ENCODE measurements at places on chromosomes 12 and 14.

- DNase-seq = peak; percentile 18
Measured at GRCh38 chr12:123533672-123534643, at the start of gene RILPL1. RILPL1 (minus strand) TSS chr12:123533719; CDS start chr12:123533482, 237 bp downstream.

- no peak for DNase-seq
Measured at GRCh38 chr12:53333845-53334244, 2.3 kb downstream of the SP7 start.

DNA sequence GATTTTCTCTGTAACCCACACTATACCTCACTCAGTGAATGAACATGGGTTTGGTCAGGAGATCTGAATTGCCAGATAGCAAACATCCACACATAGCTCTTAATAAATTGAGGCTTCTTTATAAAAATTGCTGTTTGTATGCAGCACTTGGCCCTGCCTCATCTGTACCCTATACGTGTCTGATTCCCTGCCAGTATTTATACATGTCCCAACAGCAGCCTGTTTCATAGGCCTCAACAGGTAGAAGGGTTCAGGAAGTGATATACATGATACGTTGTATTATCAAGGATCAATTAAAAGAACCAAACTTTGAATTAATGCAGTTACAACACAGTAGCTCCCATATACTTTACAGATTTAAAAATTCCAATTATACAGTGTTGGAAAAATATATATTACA is 32.3 kb downstream of the RASSF9 start:
- no peak for DNase-seq

- no peak for DNase-seq
Measured at GRCh38 chr14:69013943-69014782, 35.1 kb upstream of the ACTN1 start.

DNA sequence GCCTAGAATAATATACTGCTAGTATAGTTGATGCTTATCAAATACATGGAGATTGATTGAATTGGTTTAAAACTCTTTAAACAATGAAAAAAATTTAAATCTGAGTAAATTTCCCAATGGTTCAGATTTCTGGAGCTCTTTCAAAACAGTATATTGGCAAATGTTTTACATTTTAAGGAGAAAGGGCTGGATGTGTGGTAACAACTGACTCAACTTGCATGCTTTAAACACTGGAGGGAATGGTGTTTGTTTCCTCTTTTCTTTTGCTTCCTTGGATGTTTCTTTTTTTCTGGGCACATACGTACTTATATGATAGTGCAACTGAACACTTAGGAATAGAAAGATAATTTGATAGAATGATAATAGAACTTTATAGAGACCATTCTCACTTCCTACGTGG is 73.8 kb upstream of the RFX4 start:
- no peak for DNase-seq

- DNase-seq = no peak
Measured at GRCh38 chr12:87444039-87444438, 585.2 kb downstream of the C12orf50 start.

GRCh38 chr14:74858022-74858421 is 17.9 kb downstream of the PROX2 start:
- no peak for DNase-seq

DNA sequence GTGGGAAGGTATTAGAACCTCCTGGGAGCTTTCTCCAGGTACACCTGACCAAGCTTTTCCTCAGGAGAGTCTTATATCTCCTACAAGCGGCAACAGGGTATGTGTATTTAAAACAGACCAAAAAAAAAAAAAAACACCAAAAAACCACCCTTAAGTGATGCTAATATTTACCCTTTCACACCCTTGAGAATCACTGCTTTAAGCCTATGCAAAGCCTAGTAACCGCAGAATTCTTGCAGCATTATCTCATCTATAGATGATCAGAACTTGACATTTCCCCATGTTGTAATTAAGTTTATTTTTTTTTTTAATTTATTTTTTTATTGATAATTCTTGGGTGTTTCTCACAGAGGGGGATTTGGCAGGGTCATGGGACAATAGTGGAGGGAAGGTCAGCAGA is 19.3 kb downstream of the ZNF641 start:
- DNase-seq = no peak

- DNase-seq = no peak
Measured at GRCh38 chr14:58638231-58639197, 752 bp downstream of the DACT1 start.

DNA sequence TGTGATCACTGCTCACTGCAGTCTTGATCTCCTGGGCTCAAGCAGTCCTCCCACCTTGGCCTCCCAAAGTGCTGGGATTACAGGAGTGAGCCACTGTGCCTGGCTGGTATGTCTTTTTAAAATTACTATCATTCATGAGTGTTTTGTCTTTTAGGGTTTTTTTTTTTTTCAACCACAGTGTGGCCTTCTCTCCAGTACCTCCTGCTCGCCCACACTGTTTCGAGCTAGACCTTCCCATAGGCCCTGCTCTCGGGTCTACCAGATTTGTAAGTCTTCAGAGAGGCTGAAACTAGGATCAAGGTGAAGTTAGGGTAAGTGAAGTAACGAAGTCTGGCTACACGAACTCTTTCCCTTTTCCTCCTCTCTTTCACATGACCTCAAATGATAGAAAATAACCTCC is 1.5 kb downstream of the BIN2 start:
- no peak for DNase-seq

- no peak for DNase-seq
Measured at GRCh38 chr12:58310809-58311622, 369.6 kb downstream of the ATP23 start.

DNA sequence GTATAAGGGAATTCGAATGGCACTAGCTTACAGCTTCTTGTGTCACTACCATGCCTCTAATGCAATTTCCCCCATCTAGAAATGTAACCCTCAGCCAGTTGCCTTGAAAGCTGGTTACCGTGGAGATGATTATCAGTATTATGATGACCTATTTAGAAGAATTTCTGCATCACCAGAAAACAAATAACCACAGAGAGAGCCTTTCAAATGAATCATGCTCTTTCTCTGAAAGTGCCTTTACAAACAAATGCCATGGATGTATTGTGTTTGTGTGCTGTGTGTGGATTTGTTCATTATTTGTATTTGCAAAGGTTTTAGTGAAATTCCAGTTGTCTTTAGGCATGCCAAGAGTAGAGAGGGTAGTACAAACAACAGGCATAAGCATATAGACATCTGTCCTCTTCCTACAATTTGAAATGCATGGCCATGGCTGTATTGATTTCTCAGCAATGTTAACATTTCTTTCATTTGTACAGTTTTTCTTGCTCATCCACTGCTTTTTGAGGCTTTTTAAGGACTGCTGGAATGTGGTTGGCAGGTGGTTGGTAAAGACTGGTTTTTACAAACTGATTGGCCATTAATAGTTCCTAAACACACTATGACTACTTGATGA is 266.5 kb downstream of the PAWR start:
- no peak for DNase-seq

GRCh38 chr14:77142005-77142800 is 612 bp upstream of the ZDHHC22 start:
- no peak for DNase-seq

GRCh38 chr12:63150713-63151622 is at the start of gene AVPR1A:
AVPR1A (minus strand) TSS chr12:63151201; CDS start chr12:63150836, 365 bp downstream.
- DNase-seq = no peak

- no peak for DNase-seq
Measured at GRCh38 chr12:52440821-52441319, 6.7 kb upstream of the KRT75 start.

GRCh38 chr14:31122921-31123320 is 84.7 kb downstream of the HECTD1 start:
- DNase-seq = no peak

DNA sequence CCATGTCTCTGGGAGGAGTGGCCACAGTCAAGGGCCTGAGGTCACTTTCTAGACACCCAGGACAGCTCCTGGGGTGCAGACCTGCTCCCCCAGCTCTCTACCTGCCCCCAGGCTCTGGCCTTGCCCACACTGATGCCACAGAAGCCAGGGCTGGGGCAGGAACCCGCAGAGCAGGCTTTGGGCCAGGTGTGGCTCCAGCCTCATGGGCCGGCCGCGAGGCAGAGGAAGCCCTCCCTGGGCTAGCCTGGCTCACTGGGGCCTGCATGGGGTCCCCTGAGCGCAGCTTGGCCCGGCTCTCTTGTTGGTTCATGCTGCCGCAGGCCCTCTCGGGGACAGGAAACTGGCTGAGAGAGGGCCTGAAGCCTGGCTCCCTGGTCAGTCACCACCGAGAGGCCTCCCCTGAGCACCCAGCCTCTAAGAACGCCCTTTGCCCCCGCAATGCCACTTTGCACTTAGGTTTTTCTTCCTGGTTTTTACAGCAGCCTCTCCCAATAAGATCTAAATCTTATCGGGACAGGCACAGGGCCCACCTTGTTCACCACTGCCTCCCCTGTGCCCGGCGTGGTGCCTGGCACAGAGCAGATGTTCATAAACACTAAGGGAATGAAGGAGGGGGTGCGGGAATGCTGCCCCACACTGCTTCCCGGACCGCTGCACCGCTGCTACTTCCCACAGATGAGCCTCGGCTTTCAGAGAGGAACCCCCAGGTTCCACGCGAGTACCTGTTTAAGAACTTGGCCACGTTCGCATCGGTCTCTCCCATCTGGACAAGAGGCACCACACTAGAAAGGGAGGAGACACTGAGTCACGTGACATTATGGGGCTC is 14.7 kb downstream of the MMAB start:
- DNase-seq = no peak

- DNase-seq = no peak
Measured at GRCh38 chr14:44995770-44996294, 33.8 kb downstream of the TOGARAM1 start.

- DNase-seq = no peak
Measured at GRCh38 chr12:124834822-124835221, 28.8 kb downstream of the SCARB1 start.

GRCh38 chr14:75320196-75320595 is 41.6 kb downstream of the FOS start:
- no peak for DNase-seq

GRCh38 chr12:52249511-52250047 is 16.5 kb downstream of the KRT7 start:
- DNase-seq = no peak

DNA sequence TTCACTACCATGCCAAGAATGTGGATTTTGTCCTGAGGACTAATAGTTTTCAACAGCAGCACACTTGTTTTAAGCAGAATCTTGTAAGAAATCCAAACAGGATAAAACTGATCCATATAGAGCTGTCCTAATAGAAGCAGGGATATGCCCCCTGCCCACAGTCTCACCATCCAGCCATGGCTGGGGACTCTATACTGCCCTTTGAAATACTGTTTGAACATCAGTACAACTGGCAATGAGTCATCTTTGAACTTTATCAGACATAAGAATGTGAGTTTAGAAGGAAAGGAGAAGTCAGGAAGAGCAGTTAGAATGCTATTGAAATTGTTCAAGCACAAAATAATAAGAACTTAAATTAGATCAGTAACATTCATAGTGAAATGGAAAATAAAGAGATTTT is 3.8 kb upstream of the C12orf42 start:
- no peak for DNase-seq

DNA sequence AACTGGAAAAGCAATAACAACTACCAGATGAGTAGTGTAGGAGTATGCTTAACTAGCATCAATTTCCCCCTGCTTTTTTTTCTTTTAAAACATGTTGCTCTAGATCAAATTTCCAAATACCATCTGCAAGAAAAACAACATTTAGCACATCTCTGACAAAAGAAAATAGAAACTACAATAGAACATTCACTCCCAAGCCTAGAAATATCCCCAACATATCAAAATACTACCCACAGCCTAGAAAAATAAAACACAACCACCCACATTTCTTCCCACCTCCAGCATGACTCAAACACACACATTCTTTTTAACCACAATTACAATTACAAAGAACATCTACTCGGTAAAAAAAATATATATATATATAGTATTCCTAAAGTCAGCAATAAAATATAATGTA is 120.0 kb downstream of the PPFIA2 start:
- no peak for DNase-seq

- DNase-seq = no peak
Measured at GRCh38 chr12:13444076-13444475, 247.6 kb downstream of the EMP1 start.

DNA sequence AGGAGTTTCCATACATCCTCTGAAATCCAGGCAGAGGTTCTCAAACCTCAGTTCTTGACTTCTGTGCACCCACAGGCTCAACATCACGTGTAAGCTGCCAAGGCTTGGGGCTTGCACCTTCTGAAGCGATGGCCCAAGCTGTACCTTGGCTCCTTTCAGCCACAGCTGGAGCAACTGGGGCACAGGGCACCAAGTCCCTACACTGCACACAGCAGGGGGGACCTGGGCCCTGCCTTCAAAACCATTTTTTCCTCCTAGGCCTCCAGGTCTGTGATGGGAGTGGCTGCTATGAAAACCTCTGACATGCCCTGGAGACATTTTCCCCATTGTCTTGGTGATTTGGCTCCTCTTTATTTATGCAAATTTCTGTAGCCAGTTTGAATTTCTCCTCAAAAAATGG is 10.6 kb downstream of the AREL1 start:
- DNase-seq = no peak

- no peak for DNase-seq
Measured at GRCh38 chr12:114888928-114889584, 205.1 kb upstream of the TBX3 start.

DNA sequence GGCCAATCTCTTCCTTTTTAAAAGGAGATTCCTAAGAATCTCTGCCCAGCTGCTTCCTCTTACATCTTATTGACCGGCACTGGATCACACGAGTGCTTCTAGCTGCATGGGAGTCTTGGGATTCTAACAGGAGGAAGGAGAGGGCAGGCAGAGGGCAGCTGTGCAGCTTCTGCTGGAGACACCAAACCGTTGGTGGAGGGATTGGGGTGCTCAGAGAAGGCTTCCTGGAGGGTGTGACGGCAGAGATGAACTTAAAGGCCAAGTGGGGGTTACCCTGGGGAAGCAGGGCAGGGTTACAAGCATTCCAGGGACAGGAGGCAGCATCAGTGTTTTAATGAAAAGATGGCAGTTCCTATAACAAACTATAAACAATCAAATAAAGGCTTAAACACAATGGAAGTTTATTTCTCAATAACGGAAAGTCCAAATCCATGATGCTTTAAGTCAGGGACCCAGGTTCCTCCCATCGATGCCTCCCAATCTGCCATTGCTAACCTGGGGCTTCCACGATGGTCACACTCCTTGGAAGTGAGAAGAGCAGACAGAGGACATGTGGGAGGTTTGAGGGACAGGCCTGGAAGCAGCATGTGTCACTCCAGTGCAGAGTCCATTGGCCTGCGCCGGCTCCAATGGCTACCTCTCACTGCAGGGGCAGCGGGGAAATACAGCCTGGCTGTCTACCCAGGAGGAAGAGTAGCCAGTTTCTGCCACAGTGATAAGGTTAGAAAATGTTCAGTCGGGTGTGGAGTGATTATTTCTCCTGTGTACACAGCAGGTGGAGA is 53.1 kb upstream of the DDX11 start:
- no peak for DNase-seq

GRCh38 chr14:54368291-54368690 is 28.5 kb upstream of the CDKN3 start:
- DNase-seq = no peak

GRCh38 chr14:54664961-54665360 is 98.0 kb downstream of the SAMD4A start:
- DNase-seq = no peak
